ENCODE measurements at places on chromosomes 12 and 14.

GRCh38 chr12:123681605-123682004 lies 10.7 kb downstream of the TCTN2 start:
- no peak for DNase-seq

DNA sequence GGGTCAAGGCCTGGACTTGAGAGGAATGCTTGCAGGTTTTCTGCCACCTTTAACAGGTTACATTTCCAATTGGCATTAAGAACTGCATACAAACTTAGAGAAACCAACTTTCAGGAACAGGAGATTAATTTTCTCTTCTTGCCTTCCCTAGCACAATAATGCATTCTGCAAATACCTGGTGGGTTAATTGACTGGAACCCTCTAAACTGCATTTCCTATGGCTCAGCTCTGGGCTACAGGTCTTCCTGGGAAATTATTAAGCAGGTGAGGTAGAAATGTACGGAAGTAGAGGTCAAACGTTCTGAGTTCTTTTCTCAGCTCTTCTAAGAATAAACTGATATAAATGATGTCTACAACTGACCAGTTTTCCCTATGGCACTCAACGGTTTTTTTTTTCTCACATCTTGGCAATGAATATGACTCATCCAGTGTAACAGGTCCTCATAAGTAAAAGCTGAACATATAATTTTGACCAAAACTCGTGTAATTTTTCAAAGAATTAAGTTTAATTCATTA lies 144.9 kb upstream of the PELI2 start:
- DNase-seq, result no peak

DNA sequence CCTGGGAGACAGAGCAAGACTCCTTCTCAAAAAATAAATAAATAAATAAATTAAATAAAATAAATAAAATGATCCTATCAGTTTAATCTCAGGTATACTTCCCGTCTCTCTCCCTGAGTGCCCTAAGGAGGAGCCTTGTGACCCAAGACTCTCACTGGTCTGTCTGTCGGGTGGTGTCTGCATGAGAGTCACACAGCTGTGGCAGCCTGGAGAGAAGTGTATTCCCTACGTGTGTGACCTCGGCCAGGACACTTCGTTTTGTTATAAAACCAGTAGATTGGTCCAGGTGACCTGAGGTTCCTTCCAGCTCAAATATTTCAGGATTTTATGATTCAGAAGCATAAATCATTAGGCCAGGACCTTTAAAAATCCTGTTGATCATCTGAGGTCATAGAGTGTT lies 4.8 kb downstream of the SYNE3 start:
- no peak for DNase-seq

DNA sequence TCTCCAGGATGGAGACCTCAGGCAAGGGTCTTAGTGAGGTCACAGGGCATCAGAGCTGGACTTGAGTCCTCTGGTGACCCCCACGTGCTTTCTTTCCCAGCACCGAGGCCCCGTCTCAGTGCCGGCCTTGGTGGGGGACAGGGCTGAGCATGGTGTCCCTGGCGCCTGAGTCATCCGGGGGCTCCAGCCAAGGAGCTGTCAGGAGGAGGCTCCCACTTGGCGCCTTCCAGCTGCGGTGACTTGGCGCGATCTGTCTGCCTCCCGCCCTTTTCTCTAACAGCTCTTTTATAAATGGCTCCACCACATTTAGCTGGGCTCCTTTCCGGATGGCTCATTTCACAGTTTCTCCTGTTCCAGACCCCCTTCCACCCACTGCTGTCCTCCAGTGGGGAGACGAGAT lies 60.4 kb downstream of the PRMT8 start:
- no peak for DNase-seq

GRCh38 chr14:58638231-58639197 lies 752 bp downstream of the DACT1 start:
- DNase-seq, result no peak

DNA sequence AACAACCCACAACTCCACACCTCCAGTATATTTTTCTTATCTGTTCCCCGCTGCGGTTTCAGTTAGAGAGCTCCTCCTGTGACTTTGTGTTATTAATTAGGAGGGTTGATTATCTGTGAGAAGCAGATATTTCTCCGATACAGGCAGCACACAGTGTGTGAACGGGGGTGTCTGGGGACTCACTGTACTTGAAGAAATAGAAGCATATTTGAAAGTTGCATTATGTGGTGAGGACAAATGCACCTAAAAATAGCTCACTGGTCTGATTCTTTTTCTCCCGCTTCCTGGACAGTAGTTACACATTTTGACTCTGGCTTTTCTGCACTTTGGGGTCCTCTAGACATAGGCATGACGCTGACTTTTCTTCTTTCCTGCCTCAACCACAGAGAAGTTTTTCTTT lies 277.7 kb downstream of the VRK1 start:
- DNase-seq, result no peak

- no peak for DNase-seq
Observed at GRCh38 chr12:58314610-58315009, 373.2 kb downstream of the ATP23 start.

DNA sequence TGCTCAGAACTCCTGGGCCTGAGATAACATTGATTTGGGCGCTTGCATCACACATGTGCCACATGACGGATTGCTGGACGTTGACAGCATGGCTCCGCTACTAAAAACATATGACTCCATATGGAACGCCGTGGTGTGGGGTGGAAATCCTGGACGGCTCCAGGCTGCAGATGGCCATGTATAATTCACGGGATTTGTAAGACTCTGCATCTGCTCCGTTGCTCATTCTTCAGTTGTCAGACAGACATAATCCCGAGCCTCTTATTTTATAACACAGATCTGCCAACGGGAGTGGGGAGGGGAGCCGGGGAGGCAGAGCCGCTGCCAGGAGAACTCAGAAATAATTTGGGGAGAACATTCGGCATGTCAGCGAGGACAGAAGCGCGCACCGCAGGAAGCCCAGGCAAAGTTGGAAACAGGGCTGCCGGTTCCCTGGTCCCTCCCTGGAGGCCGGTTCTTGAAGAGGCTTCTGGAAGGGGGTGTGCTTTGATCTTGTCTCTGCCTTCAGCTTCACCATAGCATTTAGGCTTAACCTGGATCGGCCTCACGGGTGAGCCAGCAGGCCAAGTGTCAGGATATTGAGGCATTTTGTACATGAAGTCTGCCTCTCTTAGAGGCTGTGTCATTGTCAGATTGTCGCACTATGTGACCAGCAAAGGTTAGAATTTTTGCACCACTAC lies 45.8 kb upstream of the MYL2 start:
- DNase-seq, result no peak

DNA sequence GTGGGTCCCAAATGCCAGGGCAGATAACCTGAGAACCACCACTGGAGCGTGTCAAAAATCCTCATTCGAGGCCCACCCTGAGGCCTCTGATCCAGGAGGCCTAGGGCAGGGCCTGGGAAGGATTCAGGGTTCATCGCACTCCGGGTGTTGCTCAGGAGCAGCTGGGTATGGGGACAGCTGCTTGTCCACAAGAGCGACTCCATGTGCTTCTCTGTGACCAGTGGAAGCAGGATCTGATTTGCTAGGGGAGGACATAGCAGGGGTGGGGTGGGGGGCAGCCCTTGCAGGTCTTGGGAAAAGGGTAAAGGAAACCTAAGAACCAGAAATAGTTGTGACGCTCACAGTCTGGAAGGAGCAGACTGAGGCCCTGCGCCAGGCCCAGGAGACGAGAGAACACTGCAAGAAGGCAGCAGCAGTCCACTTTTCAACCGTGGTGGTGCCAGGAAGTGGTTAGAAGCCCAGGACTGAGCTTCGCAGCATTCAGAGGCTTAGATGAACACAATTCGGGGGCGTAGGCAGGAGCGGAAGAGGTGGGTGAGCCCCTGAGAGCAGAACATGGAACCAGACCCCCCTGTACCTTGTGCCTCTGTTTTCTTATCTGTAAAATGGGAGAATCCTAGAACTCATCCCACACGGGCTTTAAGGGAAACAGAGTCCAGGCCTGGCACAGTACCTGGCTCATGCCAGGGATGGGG lies 33.7 kb downstream of the ITPK1 start:
- DNase-seq, result no peak

- no peak for DNase-seq
Observed at GRCh38 chr12:59593761-59594160, 2.1 kb upstream of the SLC16A7 start.

- DNase-seq, result no peak
Observed at GRCh38 chr14:76352639-76353281, 23.2 kb upstream of the ESRRB start.

DNA sequence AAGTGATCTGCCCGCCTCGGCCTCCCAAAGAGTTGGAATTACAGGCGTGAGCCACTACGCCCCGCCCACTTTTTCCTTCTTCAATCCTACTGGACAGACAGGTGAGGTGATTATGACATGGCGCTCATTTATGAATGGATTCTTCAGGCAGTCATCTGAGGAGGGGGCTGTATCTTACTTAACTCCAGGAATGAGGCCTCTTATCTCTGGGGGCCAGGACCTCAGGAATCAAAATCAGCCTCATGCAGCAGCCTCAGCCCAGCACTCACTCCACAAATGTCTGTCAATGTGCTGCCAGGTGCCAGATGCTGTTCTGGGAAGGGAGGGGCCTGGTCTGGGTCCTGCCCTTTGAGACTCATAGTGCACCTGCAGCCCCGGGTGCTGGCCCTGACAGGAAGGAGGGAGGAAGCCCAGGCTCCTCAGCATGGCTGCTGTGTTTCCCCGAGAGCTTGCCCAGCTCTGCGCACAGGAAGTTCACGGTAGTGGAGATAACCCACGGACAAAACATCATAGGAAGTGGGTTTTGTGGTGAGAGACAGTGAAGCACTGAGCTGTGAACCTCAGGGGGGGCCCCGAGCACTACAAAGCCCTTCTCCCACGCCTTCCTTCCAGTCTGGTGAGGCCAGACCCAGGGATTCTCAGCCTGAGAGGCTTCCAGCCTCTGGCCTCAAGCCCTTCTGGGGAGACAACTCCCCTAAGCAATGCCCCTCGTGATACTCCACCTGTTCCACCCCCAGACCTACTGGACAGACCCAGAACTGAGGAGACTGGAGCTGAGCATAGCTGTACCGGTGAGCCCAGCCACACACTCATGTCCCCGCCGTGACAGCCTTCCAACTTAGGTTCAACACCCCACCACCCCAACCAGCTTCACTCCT lies 22.3 kb downstream of the GALNT6 start:
- no peak for DNase-seq

- DNase-seq, result no peak
Observed at GRCh38 chr14:22908601-22909000, 10.3 kb downstream of the RBM23 start.

DNA sequence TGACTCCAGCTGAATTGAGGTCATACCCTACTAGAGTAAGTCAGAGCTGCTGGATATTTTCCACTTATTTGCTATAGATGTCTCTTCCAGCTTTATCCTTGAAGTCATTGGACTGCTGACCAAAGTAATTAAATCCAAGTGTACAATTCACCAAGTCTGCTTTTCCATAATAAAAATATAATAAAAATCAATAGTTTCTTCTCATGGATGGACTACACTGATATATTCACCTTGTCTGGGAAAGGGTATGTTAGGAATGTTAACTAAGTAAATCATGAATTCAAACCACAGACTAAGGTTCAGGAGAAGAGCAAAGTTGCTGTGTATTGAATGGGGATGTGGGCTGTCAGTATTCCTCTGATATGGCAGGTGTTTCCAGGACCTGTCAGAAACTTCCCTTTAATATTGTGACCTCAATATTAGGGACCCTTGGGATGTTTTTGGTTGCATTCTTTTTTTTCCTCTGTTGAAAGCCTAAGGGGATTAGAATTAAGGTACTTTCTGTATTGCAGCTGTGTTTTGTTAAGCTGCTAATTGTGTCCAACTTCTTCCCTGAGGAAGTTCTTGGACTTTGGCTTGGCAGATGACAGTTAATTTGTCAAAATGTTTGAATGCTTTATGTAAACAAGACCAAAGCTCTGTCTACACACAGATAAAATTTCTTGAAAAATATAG lies 284.0 kb downstream of the ATP23 start:
- no peak for DNase-seq

GRCh38 chr14:41154143-41154807 lies 452.4 kb upstream of the LRFN5 start:
- DNase-seq, result no peak

- DNase-seq, result no peak
Observed at GRCh38 chr14:79510659-79511058, 700.6 kb downstream of the DIO2 start.

- no peak for DNase-seq
Observed at GRCh38 chr12:3795492-3796133, 42.7 kb upstream of the CRACR2A start.

GRCh38 chr12:116306506-116306905 lies 29.0 kb upstream of the MED13L start:
- no peak for DNase-seq

DNA sequence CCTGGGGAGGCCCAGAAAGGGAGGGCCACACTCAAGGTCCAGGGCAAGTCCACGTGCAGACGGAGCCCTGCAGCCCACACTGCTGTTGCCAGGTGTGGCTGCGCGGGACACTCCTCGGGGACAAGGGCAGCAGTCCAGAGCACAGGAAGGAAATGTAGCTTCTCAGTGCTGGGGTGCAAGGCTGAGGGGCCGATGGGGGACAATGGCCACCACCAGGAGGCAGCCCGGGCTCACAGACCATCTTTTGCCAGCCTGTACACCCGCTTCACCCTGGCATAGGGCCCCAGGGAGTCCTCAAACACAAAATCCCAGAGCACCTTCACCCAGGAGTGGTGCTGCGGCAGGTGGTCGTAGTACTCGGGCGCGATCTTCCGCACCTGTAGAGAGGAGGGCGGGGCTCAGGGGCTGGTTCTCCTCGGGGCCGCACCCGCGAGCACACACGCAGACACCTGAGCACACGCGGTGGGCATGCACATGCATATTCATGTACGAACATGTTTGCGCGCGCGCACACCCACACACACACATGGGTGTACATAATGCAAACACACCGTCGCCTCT lies 12.8 kb downstream of the DEGS2 start:
- DNase-seq, result no peak

- DNase-seq, result no peak
Observed at GRCh38 chr14:44701563-44702263, 194.6 kb upstream of the FSCB start.

GRCh38 chr12:48069241-48069640 lies 36.6 kb downstream of the SENP1 start:
- no peak for DNase-seq

All from cortex of kidney (tissue), 1 donor.